ENCODE measurements at places on chromosomes 4 and X.

- no peak for DNase-seq
Observed at GRCh38 chrX:39981946-39982345, 115.8 kb downstream of the BCOR start.

DNA sequence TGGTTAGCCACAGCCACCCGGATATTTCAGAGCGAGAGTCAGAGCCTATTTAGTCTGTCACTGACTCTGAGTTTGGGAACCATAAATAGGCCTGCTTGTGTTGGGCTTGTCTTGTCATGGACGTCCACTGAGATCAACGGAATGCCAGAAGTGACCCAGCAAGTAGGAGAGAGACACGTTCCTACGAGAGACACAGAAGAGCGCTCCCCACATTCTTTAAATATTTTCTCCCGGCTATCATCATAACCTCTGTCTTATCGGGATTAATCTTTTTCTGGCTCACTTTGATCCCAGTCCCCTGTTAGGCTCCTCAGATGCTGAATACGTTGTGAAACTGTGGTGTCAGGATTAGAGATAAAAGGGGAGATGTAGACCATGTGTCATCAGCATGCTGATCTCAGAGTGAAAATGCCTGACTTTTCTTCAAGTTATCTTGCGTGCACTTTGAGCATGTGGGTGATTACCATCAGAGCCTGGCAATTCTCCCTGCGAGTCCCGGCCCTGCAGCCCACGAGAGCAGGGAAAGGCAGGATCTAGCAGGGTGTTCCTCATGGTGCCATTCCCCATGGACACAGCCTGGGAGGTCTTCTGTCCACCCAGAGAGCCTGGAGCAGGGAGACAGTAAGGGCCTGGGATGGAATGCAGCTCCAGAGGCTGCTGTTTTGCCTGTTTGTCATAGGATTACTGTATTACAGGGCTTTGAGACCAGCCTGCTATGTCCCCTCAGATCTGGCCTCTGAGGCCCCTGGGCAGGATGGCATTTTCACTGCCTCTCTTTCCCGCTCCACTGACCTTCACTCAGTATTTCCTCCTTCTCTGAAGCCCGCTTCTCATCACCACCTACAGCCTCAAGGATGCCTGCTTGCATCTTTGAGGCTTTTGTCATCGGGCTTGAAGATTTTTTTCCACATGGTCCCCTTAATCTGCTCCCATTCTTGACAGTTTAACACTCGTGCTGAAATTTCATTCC lies 2.8 kb upstream of the TENM3 start:
- no peak for DNase-seq

- no peak for DNase-seq
Observed at GRCh38 chr4:78324625-78325024, 226.9 kb upstream of the ANXA3 start.

GRCh38 chr4:84502333-84502954 lies 3.4 kb upstream of the NKX6-1 start:
- no peak for DNase-seq

All from stimulated activated CD8-positive, alpha-beta memory T cell treated with anti-CD3 and anti-CD28 coated beads, Interleukin-15, amount 100 ng/mL, for 24 hours (primary cell).